A673 (cell line): ENCODE measurements at places on chromosomes 2 and 18. TPM values are rescaled to one million over a fixed set of nuclear protein-coding genes. Genes with fewer than 3 reads are reported as not detected.

DNA sequence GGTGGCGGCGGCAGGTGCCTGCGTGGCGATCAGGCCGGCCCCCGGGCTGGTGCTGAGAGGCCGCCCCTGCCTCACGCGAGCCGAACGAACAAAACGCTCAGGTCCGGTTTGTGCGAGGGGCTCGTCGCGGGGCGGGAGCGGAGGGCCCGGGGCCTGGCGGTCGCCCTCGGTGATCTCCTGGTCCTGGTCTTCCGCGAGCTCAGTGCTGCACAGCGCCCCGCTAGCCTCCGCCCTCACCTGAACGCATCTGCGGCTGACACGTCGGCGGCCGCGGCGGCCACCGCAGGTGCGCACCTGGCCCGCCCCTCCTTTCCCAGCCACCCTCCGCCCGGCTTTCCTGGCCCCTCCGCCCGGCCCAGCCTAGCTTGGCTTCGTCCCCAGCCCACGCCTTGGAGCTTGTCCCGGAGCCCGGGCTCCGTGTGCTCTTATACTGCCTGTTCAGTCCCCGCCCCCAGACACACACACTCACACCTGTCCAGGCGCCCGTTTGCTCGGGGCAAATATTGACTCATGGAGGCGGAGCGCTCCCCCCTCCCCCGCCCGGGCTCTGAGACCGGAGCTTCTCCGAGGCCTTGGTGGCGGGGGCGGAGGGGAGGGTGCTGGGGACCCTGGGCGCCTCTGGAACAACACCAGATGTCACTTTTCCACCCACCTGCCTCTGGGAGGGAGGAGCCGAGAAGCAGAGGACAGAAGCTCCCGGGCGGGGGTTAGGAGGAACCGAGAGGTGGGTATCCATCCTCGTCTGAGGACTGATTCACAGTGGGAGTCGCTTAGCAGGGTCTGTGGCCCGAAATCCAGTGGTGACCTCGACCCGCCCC lies 8.6 kb upstream of the CRYBA2 start:
- no peak overlapping the region for H3K27ac ChIP-seq
- no peak for DNase-seq
- H3K4me1 ChIP-seq = peaks cover 15% of the 10 kb centered on the region
- H3K27me3 ChIP-seq = peaks cover 46% of the 10 kb centered on the region

DNA sequence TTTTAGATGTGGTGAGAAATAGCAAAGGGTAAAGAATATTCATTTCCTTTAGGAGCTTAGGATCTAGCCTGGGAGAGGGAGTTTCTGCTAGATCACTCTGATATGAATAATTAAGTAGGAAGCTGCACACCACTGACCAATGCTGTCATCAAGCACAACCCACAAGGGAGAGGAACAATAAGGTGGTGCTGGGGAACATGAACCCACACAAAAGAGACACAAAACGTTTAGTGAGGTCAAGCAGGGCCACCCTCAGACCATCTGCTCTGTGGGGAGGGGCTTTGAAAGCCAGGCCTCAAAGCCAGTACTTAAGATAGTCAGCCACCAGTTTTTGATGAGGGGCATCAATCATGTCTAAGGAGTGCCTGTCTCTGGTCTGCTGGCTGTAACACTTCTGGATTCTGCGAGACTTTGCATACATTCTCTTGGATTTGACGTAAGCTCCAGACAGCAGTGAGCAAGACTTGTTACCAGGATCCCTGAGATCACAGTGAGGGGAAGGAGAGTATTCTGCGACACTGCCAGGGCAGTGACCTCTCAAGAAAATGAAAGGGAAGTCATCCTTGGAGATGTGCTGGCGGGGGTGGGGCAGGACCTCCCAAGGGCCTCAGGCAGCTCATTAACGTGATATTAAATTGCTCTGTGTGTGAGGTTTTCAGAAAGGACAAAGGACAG lies 127.0 kb downstream of the CCBE1 start:
- H3K4me1 ChIP-seq = no peaks in the 10 kb centered on the region
- no peak for DNase-seq
- H3K36me3 ChIP-seq = no peaks in the 10 kb centered on the region
- no peak overlapping the region for H3K4me3 ChIP-seq
- H3K27ac ChIP-seq = no peak overlapping the region

DNA sequence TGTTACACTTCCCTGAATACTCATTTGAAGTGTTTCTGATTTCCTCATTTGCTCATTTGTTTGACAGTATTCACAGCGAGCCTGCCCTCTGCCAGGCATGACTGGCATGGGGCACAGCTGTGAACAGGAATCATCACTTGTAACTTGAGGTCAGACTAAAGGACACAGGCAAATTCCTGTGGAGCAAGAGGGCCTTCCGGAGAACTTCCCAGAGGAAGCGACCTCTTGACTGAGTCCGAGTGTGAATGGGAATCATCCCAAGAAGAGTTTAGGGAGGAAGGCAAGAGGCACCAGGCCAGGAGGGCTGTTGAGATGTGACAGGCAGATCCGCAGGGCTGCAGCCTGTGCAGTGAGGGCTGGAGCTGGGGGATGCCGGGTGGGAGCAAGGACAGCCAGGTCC lies 45.4 kb downstream of the LIMS1 start:
- no peaks in the 10 kb centered on the region for H3K27me3 ChIP-seq
- H3K4me3 ChIP-seq = no peak overlapping the region
- H3K4me1 ChIP-seq = peaks cover 4% of the 10 kb centered on the region
- no peak overlapping the region for H3K27ac ChIP-seq
- no peaks in the 10 kb centered on the region for H3K36me3 ChIP-seq

DNA sequence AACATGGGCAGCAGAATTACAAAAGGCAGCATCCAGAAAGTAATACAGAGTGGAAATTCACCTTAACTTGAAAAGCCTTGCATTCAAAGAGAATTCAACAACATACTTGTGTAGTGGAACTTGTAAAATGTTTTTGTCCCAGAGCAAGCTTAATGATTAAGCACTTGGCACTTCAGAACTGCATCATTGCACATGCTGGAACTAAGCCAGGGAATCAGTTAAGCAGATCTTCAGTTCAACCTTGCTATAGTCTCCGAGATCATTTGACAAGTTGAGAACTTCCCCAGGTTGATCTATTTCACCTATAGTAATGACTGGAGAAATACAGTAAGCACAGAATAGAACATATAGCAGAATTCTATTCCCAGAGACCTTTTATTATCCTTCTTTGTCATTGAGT lies 1337.2 kb upstream of the NXPH2 start:
- H3K36me3 ChIP-seq = no peaks in the 10 kb centered on the region
- DNase-seq = peak; percentile 37
- H3K27ac ChIP-seq = no peak overlapping the region
- no peaks in the 10 kb centered on the region for H3K27me3 ChIP-seq
- H3K4me1 ChIP-seq = peaks cover 3% of the 10 kb centered on the region

- H3K4me1 ChIP-seq = no peaks in the 10 kb centered on the region
- no peak overlapping the region for H3K4me3 ChIP-seq
- no peaks in the 10 kb centered on the region for H3K27me3 ChIP-seq
- H3K27ac ChIP-seq = no peak overlapping the region
Observed at GRCh38 chr2:33848486-33848885, 249.4 kb upstream of the FAM98A start.

DNA sequence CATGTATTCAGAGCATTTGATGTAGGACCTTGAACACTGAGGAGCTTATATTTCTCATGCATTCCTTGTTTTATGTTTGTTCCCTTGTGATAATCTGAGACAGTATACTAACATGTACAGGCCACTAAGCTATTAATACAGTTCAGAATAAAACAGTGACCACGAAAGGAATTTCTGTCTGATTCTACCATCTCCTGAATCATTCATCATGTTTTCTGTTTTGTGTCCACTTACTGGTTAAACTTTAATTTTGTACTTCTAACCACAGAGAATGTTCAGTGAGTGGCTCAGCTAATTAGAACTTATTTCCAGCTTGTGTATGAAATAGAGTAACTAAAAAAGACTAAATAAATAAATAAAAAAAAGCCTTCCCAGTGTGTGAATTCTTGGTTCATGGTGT lies 110.4 kb downstream of the LRP1B start:
- H3K36me3 ChIP-seq = no peaks in the 10 kb centered on the region
- H3K27me3 ChIP-seq = no peaks in the 10 kb centered on the region
- no peaks in the 10 kb centered on the region for H3K4me1 ChIP-seq
- no peak overlapping the region for H3K27ac ChIP-seq

DNA sequence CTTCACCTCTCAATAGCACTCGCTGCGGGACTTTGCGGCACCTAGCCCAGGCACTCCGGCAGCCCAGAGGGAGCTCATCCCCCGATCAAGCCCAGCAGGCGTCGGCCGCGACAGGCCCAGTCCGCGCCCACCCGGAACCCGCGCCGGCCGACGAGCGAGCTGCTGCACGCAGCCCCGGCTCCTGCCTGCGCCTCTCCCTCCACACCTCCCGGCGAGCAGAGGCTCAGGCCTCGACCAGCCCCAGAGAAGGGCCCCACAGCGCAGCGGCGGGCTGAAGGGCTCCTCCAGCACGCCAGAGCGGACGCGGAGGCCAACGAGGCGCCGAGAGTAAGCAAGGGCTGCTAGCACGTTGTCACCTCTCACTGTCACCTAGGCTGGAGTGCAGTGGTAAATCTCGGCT lies 63.5 kb downstream of the KIAA2012 start:
- H3K4me1 ChIP-seq = peaks cover 14% of the 10 kb centered on the region
- no peaks in the 10 kb centered on the region for H3K36me3 ChIP-seq
- no peak for DNase-seq
- no peak overlapping the region for H3K27ac ChIP-seq
- no peaks in the 10 kb centered on the region for H3K27me3 ChIP-seq

GRCh38 chr18:25284861-25285550 lies 67.0 kb downstream of the ZNF521 start:
- H3K4me3 ChIP-seq = no peak overlapping the region
- DNase-seq = peak; percentile 1
- no peaks in the 10 kb centered on the region for H3K36me3 ChIP-seq
- no peaks in the 10 kb centered on the region for H3K4me1 ChIP-seq

GRCh38 chr2:215994911-215995310 lies 18.4 kb downstream of the MREG start:
- no peak overlapping the region for H3K4me3 ChIP-seq
- H3K36me3 ChIP-seq = peaks cover 6% of the 10 kb centered on the region
- no peak for DNase-seq
- H3K27ac ChIP-seq = no peak overlapping the region
- no peaks in the 10 kb centered on the region for H3K27me3 ChIP-seq
- no peaks in the 10 kb centered on the region for H3K4me1 ChIP-seq

- H3K36me3 ChIP-seq = no peaks in the 10 kb centered on the region
- no peaks in the 10 kb centered on the region for H3K4me1 ChIP-seq
- peaks cover 41% of the 10 kb centered on the region for H3K27me3 ChIP-seq
- DNase-seq = no peak
- no peak overlapping the region for H3K4me3 ChIP-seq
Observed at GRCh38 chr2:2714408-2714807, 383.3 kb upstream of the MYT1L start.

DNA sequence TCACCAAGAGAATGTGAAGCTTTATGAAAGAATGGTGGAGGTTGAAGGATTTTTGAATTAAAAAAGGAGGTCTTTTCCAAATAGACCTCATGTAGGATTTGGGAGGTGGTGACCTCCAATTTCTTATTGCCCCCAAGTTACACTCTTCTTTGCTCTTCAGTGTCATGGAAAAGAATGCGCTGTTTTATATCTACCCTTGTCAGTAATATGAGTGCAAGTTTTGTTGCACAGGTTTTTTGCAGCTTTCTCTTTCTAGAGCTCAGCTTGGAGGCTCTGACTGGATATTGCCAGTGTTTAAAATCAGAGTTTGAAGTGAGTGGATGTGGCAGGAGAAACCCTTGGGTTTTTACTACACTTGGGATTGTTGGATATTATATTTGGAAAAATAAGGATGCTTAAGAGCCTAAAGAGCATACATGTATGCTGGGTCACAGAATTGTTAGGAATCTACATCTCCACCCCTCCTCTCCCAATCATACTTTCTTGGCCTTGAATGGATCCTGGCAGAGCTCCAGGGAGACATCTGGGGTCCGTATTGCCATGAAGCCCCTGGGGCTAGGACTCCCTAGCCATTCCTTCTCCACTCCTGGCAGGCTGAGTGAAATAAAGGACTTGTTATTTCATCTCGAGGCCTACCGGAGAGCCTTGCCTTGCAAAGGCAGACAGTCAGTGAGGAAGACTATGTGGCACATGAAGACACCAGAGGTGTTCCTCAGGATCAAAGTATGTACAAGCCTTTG lies 43.8 kb downstream of the APOB start:
- peaks cover 68% of the 10 kb centered on the region for H3K27me3 ChIP-seq
- H3K27ac ChIP-seq = no peak overlapping the region
- H3K4me3 ChIP-seq = no peak overlapping the region
- no peaks in the 10 kb centered on the region for H3K4me1 ChIP-seq
- no peaks in the 10 kb centered on the region for H3K36me3 ChIP-seq

DNA sequence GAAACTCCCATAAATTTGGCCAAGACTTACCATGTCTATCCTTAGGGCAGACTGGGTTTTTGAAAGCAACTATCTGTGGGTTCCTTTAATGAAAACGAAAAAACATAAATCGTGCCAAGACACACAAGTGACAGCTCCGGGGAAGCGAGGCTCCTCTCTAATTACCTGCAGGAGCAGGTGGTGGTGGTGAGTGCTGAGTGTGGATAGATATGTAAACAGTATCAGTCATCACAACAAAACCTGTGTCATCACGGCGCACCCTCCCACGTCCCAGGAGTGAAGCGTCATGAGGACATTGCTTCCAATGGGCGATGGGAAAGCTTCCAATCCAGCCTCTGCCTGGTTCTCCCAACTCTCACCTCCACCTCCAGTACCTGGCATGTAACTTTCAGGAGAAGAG lies 31.3 kb downstream of the ACKR3 start:
- H3K4me3 ChIP-seq = no peak overlapping the region
- DNase-seq = no peak

DNA sequence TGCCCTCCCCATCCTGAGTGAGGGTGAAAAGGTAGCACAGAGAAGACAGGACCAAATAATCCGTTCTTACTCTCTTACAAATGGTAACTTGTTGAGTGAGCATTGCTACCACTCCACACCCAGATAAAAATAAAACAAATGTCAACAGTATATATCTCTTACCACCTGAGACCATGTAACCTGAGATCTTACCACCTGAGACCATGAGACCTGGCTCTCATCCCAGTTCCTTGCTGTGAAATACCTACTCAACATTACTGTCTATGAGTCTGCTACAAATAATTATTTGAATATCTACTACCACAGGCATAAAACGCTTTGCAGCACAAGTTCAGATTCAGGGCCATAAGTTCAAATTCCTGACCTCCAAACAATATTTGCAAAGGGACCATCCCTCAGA lies 234.7 kb downstream of the C1D start:
- no peaks in the 10 kb centered on the region for H3K36me3 ChIP-seq
- H3K27me3 ChIP-seq = no peaks in the 10 kb centered on the region
- DNase-seq = no peak
- H3K4me3 ChIP-seq = no peak overlapping the region
- no peak overlapping the region for H3K27ac ChIP-seq
- peaks cover 28% of the 10 kb centered on the region for H3K4me1 ChIP-seq

DNA sequence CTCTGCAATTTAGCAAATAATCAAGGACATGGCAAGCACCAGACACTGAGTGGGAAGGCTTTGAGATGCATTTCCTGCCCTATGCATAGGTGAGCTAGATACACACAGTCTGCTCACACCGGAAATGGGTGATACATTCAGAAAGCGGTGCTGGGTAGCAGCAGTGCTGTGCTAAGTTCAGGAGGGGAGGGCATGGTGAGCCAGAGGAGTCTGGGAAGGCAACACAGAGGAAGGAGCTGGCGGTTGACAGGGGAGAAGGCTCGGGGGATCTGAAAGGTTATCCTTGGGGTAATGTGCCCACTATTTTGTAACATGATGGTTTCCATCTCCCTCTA lies 57.4 kb upstream of the EPAS1 start:
- no peaks in the 10 kb centered on the region for H3K4me1 ChIP-seq
- no peak overlapping the region for H3K27ac ChIP-seq
- no peaks in the 10 kb centered on the region for H3K36me3 ChIP-seq
- DNase-seq = no peak
- no peak overlapping the region for H3K4me3 ChIP-seq

Gene MORN2
- 26.0 and 29.0 TPM in 2 replicates for total RNA-seq

Gene FAM110C
- total RNA-seq = 1.2 and 2.6 TPM in 2 replicates

Gene ZNF396
- 0.84 and 0.94 TPM in 2 replicates for total RNA-seq

Gene PPM1B
- total RNA-seq = 43.5 and 43.7 TPM in 2 replicates

Gene FSHR
- not detected in 2 replicates for total RNA-seq

Gene MAP3K19
- not detected in 2 replicates for total RNA-seq

Gene MTIF2
- total RNA-seq = 45.0 and 52.3 TPM in 2 replicates

Gene LYG2
- total RNA-seq = not detected in 2 replicates

Gene CYRIA
- 183 TPM in 2 replicates for total RNA-seq
